ENCODE measurements at places on chromosomes 7 and 10.

GRCh38 chr10:85545874-85546273, 820.7 kb downstream of the GRID1 start:
- no peak for DNase-seq

GRCh38 chr7:134539380-134540004, 9.4 kb upstream of the AKR1B15 start:
- no peak for DNase-seq

DNA sequence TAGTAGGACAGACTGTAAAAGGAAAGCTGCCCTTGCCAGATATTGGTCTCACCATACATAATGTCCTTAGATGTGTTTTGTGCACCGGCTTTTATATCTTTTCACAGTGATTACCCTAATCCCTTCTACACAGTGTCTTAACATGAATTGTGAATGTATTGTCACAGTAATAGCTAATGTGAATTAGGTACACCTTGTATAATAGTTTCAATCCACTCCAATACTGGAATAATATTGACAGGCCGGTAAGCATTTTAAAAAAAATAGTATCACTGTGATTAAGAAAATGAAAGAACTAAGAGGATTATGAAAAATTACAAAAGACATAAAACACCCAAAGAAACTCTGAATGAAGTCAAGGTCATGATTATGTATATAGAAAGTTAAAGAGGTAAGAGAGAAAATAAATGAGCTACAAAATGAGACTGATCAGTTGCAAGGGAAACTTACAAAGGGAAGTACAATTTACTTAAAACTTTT, 420.9 kb downstream of the PLXDC2 start:
- DNase-seq: no peak

DNA sequence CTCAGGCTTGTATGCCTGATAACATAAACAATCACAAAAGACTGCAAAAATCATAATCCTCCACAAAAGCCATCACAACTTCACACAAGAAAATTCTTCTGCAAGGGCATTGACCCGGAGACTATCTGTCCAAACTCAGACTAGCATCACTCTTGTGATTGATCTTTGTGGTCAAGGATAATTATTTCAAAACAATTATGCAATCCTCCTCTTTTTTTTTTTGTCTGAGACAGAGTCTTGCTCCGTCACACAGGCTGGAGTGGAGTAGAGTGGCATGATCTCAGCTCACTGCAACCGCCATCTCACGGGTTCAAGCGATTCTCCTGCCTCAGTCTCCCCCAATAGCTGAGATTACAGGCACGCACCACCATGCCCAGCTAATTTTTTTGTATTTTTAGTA, 22.2 kb downstream of the CDNF start:
- DNase-seq: no peak

DNA sequence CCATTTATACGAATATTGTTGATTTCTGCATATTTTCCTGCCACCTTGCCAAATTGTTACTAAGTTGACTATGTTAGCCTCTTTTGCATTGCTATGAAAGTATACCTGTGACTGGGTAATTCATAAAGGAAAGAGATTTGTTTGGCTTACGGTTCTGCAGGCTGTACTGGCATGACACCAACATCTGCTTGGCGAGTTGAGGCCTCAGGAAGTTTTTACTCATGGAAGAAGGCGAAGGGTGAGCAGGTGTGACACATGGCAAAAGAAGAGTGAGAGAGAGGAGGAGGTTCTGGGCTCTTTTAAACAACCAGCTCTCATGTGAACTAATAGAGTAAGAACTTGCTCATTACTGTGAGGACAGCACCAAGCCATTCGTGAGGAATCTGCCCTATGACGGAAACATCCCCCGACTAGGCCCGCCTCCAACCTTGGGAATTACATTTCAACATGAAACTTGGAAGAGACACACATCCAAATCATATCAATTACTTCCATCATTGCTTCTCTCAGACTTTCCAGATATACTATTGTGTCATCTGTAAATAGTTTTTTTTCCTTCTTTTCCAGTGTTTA, 8.4 kb downstream of the RALA start:
- DNase-seq: no peak

DNA sequence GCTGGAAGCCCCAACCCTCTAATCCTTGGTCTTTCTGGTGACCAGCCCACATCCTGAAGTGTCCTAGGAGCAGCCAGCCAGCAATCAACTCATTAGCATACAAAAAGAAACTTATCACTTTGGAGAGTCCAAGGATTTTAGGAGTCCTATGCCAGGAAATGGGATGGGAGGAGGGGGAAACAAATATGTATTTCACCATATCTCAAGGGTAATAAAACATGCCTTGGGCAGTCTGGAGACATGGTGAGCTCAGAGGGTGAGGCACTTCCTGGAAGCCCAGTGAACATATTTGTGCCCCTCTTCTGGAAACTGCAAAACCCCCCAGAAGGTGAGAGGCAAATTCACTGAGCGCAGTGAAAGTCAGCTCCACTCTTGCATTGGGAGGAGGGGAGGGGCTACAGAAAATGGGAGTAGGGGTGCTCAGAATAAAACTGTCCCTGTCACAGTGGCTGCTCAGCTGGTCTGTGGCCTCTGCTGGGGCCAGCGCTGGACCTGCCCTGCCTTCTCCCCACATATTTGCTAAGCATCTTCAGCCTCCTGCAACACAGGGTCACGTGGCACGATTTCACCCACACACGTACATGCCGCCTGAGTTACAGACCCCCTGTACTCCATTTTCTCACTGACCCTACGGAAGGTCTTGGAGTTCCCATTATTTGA, 17.7 kb upstream of the ZMIZ1 start:
- DNase-seq: no peak

DNA sequence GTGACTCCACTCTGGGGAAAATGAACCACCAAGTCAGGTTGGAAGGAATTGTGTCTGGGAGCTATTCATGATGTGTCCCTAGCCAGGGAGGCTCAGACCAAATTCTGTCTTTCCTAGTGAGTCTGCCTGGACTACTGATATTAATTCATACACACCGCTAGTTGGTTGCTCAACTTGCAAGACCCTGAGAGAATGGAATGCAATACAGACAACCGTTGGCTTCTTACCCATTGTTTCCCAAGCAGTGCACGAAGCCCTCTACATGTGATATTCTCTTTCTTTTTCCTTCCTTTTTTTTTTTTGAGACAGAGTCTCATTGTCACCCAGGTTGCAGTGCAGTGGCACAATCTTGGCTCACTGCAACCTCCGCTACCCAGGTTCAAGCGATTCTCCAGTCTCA, 19.4 kb upstream of the SRGN start:
- no peak for DNase-seq

DNA sequence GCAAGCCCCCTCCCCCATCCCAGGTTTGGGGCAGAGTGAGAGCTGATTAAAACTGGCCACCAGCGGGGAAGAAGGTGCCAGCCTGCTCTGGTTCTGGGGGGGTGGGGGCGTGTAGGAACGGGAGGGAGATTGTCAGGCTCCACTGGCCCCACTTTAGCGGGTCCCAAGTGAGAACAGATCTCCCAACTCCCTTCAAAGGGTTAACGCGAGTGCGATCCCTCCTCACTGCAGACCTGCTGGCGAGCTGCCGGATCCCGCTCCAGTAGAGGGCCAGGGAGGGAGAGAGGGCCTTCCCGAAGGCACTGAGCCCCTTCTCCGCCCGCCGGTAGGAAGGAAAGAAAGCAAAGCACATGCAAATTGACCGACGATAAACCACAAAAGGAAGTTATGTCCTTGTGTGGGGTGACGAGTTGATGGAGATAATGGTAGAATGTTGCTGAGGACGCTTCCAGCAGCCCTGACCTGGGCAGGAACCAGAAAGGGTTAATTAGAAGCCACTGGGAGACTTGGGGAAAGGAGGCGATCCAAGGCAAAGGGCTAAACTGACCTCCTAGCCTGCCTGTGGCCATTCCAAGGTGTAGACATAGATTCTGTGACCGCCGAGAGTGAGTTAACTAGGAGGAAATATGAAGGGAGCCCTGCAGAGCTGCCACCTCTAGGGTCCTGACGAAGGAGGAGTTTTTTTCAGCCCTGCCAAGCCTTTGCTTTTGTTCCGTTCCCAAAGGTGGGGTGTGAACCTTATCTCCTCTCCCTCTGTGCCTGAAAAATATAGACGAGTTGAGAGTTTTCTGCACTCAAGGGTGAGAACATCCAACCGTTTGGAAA, 1.5 kb downstream of the NRG3 start:
- no peak for DNase-seq

GRCh38 chr10:97520520-97520919, 21.8 kb downstream of the UBTD1 start:
- no peak for DNase-seq

DNA sequence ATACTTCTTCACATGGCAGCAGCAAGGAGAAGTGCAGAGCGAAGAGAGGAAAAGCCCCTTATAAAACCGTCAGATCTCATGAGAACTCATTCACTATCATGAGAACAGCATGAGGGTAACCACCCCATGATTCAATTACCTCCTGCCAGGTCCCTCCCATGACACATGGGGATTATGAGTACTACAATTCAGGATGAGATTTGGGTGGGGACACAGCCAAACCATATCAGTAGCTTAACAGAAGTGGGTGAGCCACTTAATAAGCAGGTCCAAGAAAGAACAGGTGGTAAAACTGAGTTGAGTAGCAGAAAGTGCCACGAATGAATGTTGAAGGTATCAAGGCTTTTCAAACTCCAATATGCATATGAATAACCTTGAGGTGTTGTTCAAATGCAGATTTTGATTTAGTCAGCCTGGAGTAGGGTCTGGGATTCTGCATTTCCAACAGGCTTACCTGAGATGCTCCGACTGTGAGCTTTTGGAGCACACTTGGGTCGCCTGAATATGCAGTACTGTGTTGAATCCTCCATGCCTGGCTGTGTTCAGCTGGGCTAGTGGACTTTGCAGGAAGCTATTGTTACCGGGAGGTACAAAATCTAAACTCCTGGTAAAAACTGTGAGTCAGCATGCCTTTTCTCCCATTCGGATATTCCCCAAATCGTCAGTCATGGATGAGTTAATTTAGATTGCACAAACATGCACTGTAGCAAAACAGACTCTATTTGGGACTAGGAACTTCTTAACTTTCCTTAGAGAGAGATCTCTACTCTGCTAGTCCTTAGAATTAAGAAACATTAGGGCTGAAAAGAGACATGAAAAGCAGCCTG, 69.0 kb upstream of the PRKCQ start:
- DNase-seq: no peak

GRCh38 chr7:149196705-149197171, 1.4 kb downstream of the ZNF282 start:
- DNase-seq: no peak
